ENCODE measurements at places on chromosomes 4 and X.

GRCh38 chr4:85919200-85919887, 440.5 kb downstream of the MAPK10 start:
- DNase-seq, result no peak

DNA sequence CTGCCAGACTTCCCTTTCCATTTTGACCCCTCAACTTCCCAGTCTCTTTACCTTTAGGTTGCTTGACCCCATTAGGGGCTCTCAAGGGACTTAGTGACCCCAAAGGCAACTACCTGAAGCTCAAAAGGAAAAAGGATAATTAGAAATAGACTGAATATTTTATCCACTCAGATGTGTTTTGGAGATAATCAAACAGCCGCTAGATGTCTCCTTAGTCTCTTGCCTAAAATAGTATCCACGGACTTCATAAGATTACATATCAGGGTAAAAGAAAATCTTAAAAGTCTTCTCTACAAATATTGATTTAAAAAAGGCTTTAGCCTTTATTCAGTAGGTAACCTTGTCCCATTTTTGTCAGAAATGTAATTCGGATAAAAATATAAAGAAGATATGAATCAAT, 21.0 kb upstream of the RHOXF2 start:
- DNase-seq, result no peak

DNA sequence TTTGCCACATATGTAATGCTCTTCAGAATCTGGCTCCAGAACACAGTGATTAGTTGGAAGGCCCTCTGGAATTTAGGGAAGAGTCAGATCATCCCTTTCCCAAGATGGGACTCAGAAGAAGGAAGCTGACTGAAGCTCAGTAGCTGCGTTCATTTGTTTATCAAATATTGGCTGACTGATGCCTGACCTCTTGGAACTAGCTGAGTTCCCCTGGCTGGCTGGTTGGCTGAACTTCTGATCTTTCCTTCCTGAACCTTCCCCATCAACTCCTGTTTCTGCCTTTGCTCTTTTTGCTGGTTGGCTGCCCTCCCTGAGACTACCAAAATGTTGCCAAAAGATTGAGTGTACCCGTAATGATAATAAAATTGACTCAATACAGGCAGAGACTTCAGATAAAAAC, 866.5 kb upstream of the INTU start:
- no peak for DNase-seq

- peak; percentile 92 for DNase-seq
These were observed 28.1 kb downstream of the NOP14 start for GRCh38 chr4:2934813-2935761.

GRCh38 chr4:23130845-23131244, 438.1 kb downstream of the GBA3 start:
- DNase-seq, result no peak

- DNase-seq, result no peak
These were observed 49.0 kb downstream of the CD99L2 start for GRCh38 chrX:150849486-150849885.

DNA sequence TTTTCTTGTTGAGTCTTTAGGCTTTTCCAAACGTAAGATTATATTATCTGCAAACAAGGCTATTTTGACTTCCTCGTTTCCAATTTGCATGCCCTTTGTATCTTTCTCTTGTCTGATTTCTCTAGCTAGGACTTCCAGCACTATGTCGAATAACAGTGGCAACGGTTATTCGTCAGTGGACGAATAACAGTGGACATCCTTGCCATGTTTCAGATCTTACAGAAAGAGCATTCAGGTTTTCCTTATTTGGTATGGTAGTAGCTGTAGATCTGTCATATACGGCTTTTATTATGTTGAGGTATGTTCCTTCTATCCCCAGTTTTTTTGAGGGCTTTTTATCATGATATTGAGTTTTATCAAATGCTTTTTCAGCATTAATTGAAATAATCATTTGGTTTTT, 634.6 kb upstream of the ADGRL3 start:
- no peak for DNase-seq

- no peak for DNase-seq
These were observed 50.3 kb downstream of the STPG2 start for GRCh38 chr4:98092833-98093439.

DNA sequence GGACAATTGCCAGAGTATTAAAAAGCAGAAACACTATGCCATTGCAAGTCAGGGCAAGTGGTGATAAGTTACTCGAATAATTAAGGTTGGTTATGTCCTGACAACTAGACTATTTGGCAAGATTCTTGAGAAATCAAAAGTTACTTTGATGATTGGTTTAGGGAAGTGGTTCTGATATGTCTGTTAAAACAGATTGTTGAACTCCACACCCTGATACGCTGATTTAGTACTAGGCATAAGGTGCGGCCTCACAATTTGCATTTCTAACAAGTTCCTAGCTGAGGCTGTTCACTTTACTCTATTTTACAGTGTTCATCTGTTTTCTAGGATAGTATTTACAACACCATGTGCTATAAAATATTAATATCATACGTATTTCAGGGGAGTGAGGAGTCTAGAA, 12.5 kb downstream of the GABRA4 start:
- DNase-seq, result no peak

- DNase-seq, result no peak
These were observed 66.3 kb downstream of the KCNIP4 start for GRCh38 chr4:21882051-21882839.

- DNase-seq, result peak; percentile 26
These were observed 31.1 kb downstream of the CEP44 start for GRCh38 chr4:174314770-174315169.

DNA sequence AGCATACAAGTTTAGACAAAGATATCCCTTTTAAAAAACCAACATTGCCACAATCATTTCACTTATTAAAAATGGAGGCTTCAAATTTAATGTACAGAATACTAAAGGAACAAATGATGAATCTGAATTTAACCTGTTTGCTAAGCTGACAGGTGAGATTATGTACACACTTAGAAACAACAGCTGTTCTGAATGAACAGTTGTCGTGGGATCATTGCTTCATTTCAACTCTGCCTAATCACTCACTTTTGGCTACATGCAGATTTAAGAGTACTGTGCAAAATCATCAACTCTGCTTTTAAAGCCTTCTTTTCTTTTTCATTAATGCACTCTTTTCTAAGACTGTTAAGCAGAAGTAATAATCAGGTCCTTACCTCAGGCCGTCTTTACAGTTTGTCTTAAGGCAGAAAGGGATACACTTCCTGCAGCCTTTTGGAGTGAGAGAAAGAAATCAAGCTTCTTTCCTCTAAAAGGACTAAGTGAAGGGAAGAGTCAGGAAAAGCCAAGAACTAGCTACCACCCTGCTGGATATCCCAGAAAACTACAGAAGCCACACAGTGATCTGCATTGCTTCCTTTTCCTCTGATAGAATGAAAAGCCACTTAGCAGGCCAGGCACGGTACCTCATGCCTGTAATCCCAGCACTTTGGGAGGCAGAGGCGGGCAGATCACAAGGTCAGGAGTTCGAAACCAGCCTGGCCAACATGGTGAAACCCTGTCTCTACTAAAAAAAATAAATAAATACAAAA, 54.7 kb upstream of the NPNT start:
- no peak for DNase-seq

- no peak for DNase-seq
These were observed 113.0 kb downstream of the ARX start for GRCh38 chrX:24902806-24903205.

- no peak for DNase-seq
These were observed 304.9 kb upstream of the RPS6KA3 start for GRCh38 chrX:20571611-20572010.

GRCh38 chrX:7163146-7163677, 15.3 kb upstream of the PUDP start:
- no peak for DNase-seq

GRCh38 chr4:40905414-40905813, 155.7 kb downstream of the NSUN7 start:
- DNase-seq, result no peak

DNA sequence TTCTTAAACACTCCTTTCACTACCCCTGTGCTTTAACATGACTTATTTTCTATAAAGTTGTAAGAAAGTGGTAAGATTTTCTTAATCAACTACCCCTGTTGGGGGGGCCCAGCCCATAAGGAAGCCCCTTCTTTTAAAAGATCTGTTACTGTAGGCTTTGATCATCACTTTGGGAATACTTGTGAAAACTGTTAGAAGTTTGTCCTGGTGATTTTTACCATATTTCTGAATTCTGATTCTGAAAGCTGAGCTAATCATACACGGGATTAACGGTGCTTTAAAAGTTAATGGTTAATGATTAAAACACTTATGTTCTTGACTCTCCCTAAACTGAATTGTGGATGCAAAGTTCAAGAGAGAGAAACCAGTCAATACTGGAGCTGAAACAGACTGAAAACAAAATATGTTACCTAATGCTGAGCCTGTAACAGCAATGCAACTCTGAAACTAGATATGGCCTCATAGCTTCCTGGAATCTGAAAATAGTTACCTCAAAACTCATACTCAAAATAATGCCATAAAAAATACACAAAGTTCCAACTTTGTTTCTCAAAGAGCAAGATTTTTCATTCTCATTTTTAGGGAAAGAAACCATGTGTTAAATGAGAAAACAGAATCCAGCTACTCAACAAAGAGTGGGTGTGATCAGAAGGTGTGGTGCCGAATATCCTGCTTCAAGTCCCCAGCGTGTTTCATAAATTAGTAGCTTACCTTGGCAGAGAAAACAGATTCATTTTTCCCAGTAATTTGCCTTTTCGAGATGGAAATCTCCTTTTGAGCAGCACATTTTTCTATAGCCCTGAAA, 31.6 kb downstream of the ADH7 start:
- DNase-seq, result no peak

DNA sequence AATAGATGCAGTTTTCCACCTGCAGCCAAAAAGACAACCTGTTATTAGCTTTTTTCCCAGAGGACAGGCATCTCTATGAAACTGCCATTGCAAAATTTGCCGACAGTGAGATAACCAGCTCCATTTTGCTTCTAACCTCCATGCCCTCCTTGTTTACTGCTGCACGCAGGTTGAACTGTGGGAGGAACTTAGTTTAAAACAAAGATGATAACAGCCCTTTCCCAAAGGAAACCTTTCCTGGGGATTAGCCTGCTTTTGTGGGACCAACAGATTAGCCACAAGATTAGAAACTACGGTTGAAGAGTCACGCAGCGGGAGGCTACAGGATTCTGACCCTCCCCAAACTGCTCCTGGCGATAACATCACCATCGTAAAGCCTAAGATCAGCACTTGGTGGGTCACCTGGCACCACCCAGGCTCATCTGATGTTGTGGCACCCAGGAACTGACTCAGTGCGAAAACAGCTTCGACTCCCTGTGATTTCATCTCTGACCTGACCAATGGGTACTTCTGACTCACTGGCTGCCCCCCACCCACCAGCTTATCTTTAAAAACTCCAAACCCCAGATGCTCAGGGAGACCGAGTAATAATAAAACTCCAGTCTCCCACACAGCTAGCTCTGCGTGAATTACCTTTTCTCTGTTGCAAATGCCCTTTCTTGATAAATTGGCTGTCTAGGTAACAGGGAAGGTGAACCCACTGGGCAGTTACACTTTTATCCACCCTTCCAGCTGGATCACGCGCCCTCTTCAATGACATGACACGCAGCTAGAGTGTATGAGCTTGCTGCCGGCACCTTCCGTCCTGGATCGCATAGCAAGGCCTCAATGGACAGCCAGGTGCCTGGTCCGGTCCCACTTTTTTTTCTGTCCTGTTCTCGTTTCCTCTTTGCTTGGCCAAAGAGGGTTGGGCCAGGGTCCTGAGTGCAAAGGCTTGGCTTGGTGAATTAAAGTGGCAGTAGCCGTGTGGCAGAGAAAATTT, 27.2 kb downstream of the NOP14 start:
- DNase-seq, result peak; percentile 53

- DNase-seq, result no peak
These were observed 192.1 kb upstream of the LCORL start for GRCh38 chr4:18213576-18214198.

DNA sequence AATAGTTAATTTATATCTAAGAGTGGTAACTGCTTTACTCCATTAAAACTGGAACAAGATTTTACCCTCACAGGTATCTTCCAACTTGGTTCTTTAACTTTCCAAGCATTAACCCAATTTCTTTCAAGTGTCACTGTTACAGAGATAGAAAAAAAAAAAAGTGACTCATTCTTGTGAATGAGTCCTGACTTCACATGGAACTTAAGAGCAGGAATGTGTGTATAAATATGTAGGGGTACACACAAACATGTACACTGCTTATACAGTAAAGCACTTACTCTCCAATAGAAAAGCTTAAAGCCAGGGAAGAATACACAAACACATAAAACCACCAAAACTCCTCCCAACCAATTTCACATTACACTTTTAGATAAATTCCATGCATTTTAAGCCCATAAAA, 38.8 kb downstream of the TAPT1 start:
- no peak for DNase-seq

DNA sequence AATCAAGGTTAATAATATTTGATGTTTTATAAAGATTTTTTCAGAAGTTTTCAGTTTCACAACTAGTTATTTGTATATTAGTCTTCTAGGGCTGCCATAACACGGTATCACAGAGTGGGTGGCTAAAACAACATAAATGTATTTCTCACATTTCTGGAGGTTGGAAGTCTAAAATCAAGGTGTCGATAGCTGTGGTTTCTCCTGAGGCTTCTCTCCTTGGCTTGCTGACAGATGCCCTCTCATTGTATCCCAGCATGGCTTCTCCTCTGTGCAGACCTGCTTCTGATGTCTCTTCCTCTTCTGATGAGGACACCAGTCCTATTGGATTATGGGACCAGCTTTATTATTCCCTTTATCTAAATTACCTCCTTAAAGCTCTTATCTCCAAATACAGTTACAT, 1456.6 kb downstream of the STIM2 start:
- no peak for DNase-seq

Data from HTR-8/SVneo (cell line).